ENCODE measurements at places on chromosomes 1 and 21. TPM values are rescaled to one million over a fixed set of nuclear protein-coding genes. Genes with fewer than 3 reads are reported as not detected.

The RRP1 gene
- 37.2 TPM for total RNA-seq

DNA sequence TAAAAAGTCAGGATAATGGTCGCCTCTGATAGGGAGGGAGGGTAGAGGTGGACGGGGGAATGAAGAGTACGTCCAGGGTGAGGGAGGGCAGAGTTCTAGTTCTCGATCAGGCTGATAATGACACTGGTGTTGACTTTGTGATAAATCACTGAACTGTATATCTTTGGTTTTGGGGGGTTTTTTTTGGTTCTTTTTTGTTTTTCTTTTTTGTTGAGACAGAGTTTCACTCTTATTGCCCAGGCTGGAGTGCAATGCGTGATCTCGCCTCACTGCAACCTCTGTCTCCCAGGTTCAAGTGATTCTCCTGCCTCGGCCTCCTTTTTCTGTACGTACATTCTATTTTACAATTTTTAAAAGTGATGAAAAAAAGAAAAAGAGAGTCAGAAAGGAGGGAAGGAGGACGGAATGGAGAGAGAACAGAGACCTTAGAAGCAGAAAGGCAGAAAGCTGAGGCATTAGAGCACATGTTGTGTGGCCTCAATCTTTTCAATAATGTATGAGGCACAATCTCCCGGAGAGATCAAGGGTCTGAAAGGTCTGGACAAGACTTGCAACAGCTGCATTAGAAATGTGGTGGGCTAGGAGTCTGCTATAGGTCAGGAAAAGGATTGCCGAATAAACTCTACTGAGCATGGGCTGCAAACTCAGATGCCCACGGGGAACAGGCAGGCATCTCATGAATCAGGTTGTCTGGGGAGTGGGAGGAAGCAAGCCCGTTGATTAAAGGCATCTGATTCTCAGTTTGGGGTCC lies 174.8 kb downstream of the TOMM20 start:
- no peaks in the 10 kb centered on the region for H3K27me3 ChIP-seq
- DNase-seq = no peak
- H3K4me3 ChIP-seq = no peak overlapping the region
- H3K4me1 ChIP-seq = peaks cover 45% of the 10 kb centered on the region

The LCE6A gene
- not detected for total RNA-seq

- no peaks in the 10 kb centered on the region for H3K27me3 ChIP-seq
- DNase-seq = no peak
- no peaks in the 10 kb centered on the region for H3K36me3 ChIP-seq
- H3K27ac ChIP-seq = no peak overlapping the region
These were observed 1588.1 kb upstream of the B3GALT2 start for GRCh38 chr1:194774535-194774934.

The HHAT gene
- 5.5 TPM for total RNA-seq

DNA sequence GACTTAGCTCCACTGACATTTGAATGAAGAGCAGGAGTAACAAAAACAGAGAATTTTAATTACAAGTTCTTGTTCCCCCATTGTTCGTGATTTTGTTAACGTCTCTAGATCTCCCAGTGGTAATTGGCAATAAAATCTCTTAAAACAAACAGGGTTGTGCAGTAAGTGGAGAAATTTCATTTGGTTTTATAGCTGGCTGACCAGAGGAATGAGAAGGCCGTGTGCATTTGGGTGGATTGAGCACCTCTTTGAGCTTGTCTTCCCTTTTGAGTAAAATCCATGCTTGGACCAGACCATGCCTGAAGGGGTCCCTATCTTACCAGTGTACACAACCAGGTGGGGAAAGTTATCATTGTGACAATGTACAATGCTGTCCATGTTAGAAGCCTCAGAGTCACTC lies 137.8 kb downstream of the HIVEP3 start:
- peaks cover 13% of the 10 kb centered on the region for H3K4me1 ChIP-seq
- no peak for DNase-seq
- H3K4me3 ChIP-seq = no peak overlapping the region
- H3K36me3 ChIP-seq = no peaks in the 10 kb centered on the region
- H3K27me3 ChIP-seq = no peaks in the 10 kb centered on the region
- no peak overlapping the region for H3K27ac ChIP-seq

DNA sequence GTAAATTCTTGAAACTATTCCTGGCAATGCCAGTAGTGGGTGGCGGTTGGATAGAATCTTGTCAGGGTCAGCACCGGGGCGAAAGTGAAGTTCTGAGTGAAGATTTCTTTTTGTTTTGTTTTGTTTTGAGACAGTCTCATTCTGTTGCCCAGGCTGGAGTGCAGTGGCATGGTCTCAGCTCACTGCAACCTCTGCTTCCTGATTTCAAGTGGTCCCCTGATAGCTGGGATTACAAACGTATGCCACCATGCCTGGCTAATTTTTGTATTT lies 33.3 kb downstream of the PCNT start:
- H3K4me1 ChIP-seq = no peaks in the 10 kb centered on the region
- H3K36me3 ChIP-seq = peaks cover 29% of the 10 kb centered on the region
- DNase-seq = no peak

DNA sequence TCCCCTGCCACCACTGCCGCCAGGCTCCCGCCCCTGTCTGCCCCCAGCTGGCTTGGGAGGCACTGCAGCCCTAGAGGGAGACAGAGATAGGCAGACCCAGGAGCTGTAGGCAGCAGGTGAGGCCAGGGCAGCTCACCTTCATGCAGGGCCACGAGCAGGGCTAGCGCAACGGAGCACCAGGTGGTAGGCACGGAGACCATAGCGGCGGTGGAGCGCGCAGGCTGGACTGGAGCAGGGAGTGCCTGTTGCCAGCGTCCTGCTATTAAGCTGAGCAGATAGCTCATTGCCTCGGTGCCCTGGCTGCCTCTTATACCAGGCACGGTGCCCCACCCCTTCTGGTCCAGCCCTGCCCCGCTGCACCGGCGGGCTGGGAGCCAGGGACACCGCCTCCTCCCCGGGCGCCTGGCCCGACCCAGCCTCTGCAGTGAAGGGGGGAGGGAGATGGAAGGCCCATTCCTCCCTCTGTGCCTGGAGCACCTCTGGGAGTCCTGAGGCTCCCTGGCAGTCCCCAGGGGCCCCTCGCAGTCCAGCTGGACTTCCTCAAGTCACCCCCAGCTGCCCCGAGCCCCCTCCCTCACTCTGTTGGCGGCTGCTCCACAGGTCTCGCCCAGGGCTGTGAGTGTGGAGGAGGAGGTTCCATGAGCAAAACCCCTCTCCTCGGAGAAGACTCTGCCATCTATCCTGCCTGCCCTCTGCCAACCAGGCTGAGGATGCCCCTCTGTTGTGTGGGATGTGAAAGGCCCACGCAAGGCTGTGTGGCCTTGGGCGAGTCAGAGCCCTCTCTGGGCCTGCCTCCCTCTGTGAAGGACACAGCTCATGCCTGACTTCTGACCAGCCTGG lies at the start of gene EDN2:
TSS of gene EDN2 (minus strand) at position 282 of the 840 bp plus-strand sequence. CDS start at position 200, 82 bp downstream.
- H3K36me3 ChIP-seq = no peaks in the 10 kb centered on the region
- H3K27me3 ChIP-seq = peaks cover 6% of the 10 kb centered on the region
- H3K4me3 ChIP-seq = peak within 1 kb of the TSS; percentile 53
- peaks cover 44% of the 10 kb centered on the region for H3K4me1 ChIP-seq
- H3K27ac ChIP-seq = no peak within 1 kb of the TSS
- DNase-seq = peak; percentile 76

The C8B gene
- total RNA-seq = not detected

The ZNF683 gene
- total RNA-seq = not detected

The EXO1 gene
- 19.9 TPM for total RNA-seq

- no peak for DNase-seq
- H3K36me3 ChIP-seq = peaks cover 29% of the 10 kb centered on the region
- peak overlapping the region; percentile 55 for H3K27ac ChIP-seq
- H3K4me1 ChIP-seq = peaks cover 8% of the 10 kb centered on the region
These were observed 29.7 kb downstream of the TRIM11 start for GRCh38 chr1:228376651-228377631.

DNA sequence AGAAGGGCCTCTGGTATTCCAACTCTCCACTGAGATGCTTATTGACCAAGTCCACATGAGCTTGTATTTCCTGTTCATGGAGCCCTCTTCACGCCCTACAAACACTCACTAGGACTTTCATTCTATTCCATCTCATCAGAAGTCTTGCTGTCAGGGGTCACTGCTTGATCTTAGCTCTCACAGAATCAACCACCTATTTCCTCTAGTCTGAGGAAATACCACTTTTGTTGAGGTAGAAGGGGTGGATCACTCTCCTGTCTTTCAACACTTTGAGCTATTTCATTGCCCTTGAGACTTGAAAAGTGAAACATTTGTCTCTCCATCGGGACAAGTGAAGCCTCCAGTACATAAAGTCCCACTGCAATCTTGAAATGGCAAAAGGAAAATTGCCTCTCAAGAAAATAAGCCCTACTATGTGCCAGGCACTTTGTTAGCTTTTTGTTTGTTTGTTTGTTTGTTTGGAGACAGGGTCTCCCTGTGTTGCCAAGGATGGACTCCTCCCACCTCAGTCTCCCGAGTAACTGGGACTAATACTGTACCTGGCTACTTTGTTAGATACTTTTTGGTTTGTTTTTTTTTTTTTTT lies 19.8 kb upstream of the FAM110D start:
- DNase-seq = no peak
- no peaks in the 10 kb centered on the region for H3K36me3 ChIP-seq
- no peak overlapping the region for H3K27ac ChIP-seq
- H3K27me3 ChIP-seq = no peaks in the 10 kb centered on the region
- H3K4me3 ChIP-seq = no peak overlapping the region

The ACTL8 gene
- total RNA-seq = not detected

DNA sequence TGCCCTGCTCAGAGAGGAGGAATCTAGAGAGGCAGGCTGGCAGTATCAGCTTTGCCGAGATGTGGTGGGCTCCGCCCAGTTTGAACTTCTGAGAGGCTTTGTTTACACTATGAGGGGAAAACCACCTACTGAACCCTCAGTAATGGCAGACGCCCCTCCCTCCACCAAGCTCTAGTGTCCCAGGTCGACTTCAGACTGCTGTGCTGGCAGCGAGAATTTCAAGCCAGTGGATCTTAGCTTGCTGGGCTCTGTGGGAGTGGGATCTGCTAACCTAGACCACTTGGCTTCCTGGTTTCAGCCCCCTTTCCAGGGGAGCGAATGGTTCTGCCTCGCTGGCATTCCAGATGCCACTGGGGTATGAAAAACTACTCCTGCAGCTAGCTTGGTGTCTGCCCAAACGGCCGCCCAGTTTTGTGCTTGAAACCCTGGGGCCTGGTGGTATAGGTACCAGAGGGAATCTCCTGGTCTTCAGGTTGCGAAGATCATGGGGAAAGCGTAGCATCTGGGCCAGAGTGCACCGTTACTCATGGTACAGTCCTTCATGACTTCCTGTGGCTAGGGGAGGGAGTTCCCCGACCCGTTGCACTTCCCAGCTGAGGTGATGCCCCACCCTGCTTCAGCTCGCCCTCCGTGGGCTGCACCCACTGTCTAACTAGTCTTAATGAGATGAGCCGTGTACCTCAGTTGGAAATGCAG lies 43.6 kb downstream of the C21orf91 start:
- no peak overlapping the region for H3K27ac ChIP-seq
- H3K4me1 ChIP-seq = no peaks in the 10 kb centered on the region
- H3K4me3 ChIP-seq = no peak overlapping the region
- no peaks in the 10 kb centered on the region for H3K27me3 ChIP-seq

GRCh38 chr1:109927911-109928321 lies 17.3 kb downstream of the CSF1 start:
- no peak for DNase-seq
- H3K27me3 ChIP-seq = no peaks in the 10 kb centered on the region
- no peak overlapping the region for H3K27ac ChIP-seq
- no peak overlapping the region for H3K4me3 ChIP-seq

The USH2A gene
- not detected for total RNA-seq

The SEMA4A gene
- 6.9 TPM for total RNA-seq

GRCh38 chr1:209886219-209886536 lies 51.8 kb upstream of the SYT14 start:
- H3K36me3 ChIP-seq = peaks cover 11% of the 10 kb centered on the region
- H3K27ac ChIP-seq = peak overlapping the region; percentile 43
- H3K4me1 ChIP-seq = peaks cover 60% of the 10 kb centered on the region
- no peaks in the 10 kb centered on the region for H3K27me3 ChIP-seq
- DNase-seq = no peak

The AMY2A gene
- total RNA-seq = not detected

The CITED4 gene
- total RNA-seq = 81.2 TPM

The DIRAS3 gene
- total RNA-seq = 8.1 TPM

The KRTAP13-2 gene
- not detected for total RNA-seq

The SLC66A1 gene
- total RNA-seq = 10.0 TPM

GRCh38 chr1:149925751-149926150 lies 1.9 kb downstream of the SF3B4 start:
- H3K4me3 ChIP-seq = peak overlapping the region; percentile 91
- H3K27me3 ChIP-seq = no peaks in the 10 kb centered on the region
- peaks cover 37% of the 10 kb centered on the region for H3K4me1 ChIP-seq
- H3K36me3 ChIP-seq = peaks cover 62% of the 10 kb centered on the region

The RIMKLA gene
- total RNA-seq = 1.3 TPM

DNA sequence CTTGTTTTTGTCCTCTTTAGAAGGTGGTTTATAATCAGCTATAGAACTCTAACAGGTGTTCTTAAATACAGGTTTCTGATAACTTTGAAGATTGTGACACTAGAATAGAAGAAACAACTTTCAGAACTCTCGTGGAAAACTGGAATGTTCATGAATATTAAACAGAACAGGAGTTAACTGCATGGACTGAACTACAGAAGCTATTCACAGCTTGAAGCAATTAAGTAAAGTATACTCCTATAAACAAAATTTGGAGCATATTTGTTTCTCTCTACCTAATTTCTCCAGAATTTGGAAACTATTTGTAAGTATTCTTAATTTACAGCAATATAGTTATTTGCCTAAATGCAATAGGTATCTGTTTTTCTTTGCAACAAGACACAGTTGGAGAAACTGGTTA lies 824.8 kb downstream of the ADGRL2 start:
- no peaks in the 10 kb centered on the region for H3K36me3 ChIP-seq
- no peak for DNase-seq
- H3K4me1 ChIP-seq = no peaks in the 10 kb centered on the region
- no peak overlapping the region for H3K27ac ChIP-seq

- H3K4me1 ChIP-seq = peaks cover 6% of the 10 kb centered on the region
- no peak overlapping the region for H3K4me3 ChIP-seq
- no peaks in the 10 kb centered on the region for H3K27me3 ChIP-seq
These were observed 9.2 kb downstream of the RAB29 start for GRCh38 chr1:205766038-205766437.

- peak overlapping the region; percentile 3 for H3K27ac ChIP-seq
- H3K36me3 ChIP-seq = no peaks in the 10 kb centered on the region
- no peak for DNase-seq
- no peak overlapping the region for H3K4me3 ChIP-seq
- H3K27me3 ChIP-seq = no peaks in the 10 kb centered on the region
These were observed 36.2 kb downstream of the IL6R start for GRCh38 chr1:154441241-154441888.

DNA sequence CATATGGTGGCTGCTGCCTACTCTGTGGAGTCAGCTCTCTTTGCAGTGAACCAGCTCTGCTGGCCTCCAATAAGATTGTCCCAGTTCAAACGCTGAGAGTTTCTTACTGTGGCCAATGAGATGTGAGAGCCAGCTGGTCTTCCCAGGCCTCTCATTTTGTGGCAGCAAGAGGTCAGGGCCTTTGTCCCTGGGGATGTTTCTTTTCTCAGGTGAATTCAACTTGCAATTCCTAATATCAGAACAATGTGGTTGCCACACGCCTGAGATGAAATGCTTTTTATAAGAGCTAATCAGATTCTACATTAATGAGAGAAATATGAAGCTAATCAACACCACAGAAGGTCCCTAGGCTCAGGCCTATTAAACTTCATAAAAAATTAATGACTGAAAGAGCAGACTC lies 660.1 kb upstream of the CAMK1G start:
- no peak for DNase-seq
- no peaks in the 10 kb centered on the region for H3K36me3 ChIP-seq
- no peaks in the 10 kb centered on the region for H3K4me1 ChIP-seq
- no peak overlapping the region for H3K4me3 ChIP-seq
- H3K27me3 ChIP-seq = peaks cover 25% of the 10 kb centered on the region
- H3K27ac ChIP-seq = no peak overlapping the region
